ENCODE measurements at places on chromosomes 16 and 17.
A peak's percentile ranks its signal among the peaks of the same experiment; 100 is the strongest.

GRCh38 chr16:55055262-55055661 lies 124.6 kb downstream of the IRX5 start:
- no peak for DNase-seq

- no peak for DNase-seq
These were observed 444.3 kb downstream of the KCNJ2 start for GRCh38 chr17:70613681-70614080.

GRCh38 chr16:8923199-8923598 lies 40.5 kb downstream of the USP7 start:
- no peak for DNase-seq

- DNase-seq = no peak
These were observed 809 bp downstream of the PIRT start for GRCh38 chr17:10836966-10837590.

DNA sequence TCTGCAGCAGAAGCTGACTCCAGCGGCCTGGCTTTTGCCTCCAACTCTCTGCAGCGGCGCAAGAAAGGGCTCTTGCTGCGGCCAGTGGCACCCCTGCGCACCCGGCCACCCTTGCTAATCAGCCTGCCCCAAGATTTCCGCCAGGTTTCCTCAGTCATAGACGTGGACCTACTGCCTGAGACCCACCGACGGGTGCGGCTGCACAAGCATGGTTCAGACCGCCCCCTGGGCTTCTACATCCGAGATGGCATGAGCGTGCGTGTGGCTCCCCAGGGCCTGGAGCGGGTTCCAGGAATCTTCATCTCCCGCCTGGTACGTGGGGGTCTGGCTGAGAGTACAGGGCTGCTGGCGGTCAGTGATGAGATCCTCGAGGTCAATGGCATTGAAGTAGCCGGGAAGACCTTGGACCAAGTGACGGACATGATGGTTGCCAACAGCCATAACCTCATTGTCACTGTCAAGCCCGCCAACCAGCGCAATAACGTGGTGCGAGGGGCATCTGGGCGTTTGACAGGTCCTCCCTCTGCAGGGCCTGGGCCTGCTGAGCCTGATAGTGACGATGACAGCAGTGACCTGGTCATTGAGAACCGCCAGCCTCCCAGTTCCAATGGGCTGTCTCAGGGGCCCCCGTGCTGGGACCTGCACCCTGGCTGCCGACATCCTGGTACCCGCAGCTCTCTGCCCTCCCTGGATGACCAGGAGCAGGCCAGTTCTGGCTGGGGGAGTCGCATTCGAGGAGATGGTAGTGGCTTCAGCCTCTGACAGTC lies 1.3 kb downstream of the PARD6A start:
- no peak for DNase-seq

DNA sequence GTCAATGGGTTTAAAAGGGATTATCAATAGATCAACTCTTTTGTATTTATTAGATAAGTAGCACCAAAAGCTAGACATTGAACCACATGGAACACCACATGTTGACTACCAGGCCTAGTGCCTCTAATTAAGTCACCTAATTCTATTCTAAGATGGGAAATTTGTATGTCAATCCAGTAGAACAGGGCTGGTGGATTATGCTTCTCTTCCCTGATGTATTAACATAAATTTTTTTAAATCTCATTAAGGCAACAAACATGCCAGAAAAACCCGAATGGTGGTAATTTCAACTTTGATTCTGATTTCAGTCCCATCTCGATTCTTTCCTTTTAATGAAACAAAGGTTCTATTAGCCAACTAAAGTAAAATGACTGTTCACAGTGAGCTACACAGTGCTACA lies 92.6 kb downstream of the KANSL1 start:
- no peak for DNase-seq

DNA sequence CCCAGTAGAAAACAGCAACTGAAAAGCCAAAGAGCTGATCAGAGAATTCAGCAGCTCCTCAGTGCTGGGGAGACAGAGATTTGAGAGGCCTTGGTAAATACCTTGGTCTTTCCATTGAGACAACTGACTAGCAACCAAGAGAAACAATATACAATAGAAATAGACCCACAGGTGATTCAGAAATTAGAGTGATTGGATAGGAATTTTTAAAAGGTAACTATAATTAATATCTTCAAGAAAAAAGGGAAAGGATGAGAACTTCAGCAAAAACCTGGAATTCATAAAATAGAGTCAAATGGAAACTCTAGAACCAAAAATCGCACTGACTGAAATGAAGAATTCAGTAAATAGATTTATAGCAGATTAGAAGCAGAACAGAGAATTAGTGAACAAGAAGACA lies 32.5 kb upstream of the ITGAX start:
- no peak for DNase-seq

- no peak for DNase-seq
These were observed 87.0 kb downstream of the HELZ start for GRCh38 chr17:67157732-67158639.

DNA sequence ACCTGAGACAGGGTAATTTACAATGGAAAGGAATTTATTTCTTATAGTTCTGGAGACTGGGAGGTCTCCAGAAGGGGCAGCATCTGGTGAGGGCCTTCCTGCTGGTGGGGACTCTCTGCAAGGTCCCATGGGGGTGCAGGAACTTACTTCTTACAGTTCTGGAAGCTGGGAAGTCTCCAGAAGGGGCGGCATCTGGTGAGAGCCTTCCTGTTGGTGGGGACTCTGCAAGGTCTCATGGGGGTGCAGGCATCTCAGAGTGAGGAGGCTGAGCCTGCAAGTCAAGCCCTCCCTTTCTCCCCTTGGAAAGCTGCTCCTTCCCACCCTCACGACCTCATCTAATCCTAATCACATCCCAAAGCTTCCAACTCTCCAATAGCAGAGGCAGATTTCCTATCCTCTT lies 157.4 kb downstream of the FOXL1 start:
- no peak for DNase-seq

- DNase-seq = no peak
These were observed 2.0 kb downstream of the TP53I13 start for GRCh38 chr17:29570521-29570920.

DNA sequence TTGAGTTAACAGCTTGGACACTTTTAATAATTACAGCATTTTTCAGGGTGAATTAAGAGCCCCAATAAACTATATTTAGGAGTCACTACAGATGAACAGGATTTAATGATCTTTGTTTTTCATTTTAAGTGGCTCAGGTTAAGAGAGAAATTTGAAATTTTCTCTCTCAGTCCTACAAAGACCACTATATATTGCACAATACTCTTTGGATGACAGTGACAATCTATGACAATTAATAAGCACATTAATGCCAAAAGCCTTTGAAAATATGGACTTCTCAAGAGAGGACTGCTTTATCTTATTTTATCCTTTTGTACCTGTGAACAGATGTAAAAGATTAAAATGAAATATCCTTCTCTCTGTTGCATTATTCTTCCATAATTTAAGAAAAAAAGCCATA lies 151.1 kb upstream of the IRX5 start:
- DNase-seq = no peak

DNA sequence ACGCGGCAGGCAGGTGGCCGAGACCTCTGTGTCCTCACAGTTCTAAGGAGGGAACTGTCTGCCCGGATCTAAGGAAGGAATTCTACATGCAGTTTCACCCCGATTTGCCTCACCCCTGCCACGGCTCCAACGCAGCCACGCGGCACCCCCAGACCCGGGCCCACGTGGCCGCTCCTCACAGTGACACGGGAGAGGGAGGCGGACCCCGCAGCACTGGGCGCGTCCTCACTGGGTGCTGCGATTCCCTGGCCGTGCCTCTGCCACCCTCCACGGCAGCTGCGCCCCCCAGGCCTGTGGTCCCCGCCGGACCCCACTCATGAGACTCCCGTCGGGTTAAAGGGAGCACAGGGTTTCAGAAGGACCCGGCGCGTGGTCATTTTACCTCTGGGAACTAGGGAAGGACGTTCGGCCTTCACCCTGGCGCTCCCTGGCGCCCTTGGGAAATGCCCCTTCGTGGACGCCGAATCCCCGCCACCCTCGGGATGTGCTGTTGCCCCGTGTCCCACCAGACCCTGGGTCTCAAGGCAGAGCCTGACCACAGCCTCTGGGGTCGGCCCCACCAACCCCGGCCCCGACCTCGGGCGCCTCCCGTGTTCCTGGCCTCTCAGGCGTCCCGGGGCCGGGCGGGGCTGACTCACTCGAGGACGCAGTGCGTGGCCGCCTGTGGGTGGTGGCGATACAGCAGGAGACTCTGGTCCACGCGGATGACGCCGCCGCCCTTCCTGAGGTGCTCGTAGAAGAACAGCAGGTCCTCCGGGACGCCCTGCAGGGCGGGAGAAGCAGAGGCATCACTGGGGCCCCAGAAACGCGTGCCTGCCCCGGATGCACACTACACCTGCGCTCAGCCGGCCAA lies 118.8 kb upstream of the METRNL start:
- no peak for DNase-seq

DNA sequence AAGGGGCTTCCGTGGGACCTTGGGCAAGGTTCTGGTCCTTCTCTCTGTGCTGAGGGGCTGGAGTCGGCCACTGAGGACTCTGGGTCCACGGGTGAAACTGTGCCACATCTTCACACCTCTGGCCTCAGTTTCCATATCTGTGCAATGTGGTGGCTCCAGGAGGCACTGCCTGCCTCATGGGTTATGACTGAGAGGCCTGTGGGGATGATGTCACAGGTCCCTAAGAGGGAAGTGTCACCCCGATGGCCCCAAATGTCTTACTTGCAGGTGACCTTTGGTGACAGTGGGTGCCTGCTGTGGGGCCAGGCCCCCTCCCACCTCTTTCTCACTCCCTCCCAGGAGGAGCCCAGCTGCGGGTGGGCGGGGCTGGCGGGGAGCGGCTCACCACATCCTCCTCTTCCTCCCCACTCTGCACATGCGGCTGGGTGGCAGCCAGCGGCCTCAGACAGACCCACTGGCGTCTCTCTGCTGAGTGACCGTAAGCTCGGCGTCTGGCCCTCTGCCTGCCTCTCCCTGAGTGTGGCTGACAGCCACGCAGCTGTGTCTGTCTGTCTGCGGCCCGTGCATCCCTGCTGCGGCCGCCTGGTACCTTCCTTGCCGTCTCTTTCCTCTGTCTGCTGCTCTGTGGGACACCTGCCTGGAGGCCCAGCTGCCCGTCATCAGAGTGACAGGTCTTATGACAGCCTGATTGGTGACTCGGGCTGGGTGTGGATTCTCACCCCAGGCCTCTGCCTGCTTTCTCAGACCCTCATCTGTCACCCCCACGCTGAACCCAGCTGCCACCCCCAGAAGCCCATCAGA lies at the start of gene IL21R:
TSS of gene IL21R (plus strand) at position 407 of the 801 bp plus-strand sequence. CDS start 27,898 bp downstream, outside the sequence.
- peak; percentile 81 for DNase-seq

DNA sequence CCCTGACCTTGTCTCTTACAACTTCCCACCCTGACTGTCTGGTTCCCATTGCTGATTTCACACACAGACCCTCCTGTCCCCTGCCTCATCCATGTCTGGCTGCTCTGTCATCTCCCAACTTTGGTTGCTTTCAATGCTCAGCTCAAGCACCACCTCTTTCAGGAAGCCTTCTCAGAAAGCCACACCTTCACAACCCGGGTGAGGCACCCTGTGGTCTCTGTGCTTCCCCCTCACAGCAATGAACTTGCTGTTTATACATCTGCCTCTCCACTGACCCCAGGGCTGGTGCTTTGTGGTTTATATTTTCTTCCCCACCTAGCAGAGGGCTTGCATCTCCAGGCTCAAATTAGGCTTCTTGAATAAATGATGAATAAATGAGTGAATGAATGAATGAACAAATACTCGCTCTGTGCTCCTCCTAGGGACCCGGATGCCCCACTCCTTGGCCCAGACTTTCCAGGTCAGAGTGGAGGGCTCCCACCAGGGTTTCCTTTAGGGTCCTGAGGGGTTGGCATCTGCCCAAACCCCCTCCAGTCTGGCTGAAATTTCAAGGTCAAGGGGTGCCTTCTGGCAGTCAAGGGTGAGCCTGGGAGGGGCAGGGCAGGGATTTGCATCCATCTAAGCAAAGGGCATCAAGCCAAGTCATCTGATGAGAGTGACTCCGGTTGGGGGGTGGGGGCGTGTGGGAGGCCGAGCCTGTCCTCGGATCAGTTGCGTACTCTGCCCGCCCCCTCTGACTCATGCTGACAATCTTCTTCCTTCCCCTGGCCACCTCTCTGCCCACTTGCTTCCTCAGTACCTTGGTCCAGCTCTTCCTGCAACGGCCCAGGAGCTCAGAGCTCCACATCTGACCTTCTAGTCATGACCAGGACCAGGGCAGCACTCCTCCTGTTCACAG lies at the start of gene ITGAX:
TSS of gene ITGAX (plus strand) at position 783 of the 898 bp plus-strand sequence. CDS start at position 862, 79 bp downstream.
- DNase-seq = no peak

DNA sequence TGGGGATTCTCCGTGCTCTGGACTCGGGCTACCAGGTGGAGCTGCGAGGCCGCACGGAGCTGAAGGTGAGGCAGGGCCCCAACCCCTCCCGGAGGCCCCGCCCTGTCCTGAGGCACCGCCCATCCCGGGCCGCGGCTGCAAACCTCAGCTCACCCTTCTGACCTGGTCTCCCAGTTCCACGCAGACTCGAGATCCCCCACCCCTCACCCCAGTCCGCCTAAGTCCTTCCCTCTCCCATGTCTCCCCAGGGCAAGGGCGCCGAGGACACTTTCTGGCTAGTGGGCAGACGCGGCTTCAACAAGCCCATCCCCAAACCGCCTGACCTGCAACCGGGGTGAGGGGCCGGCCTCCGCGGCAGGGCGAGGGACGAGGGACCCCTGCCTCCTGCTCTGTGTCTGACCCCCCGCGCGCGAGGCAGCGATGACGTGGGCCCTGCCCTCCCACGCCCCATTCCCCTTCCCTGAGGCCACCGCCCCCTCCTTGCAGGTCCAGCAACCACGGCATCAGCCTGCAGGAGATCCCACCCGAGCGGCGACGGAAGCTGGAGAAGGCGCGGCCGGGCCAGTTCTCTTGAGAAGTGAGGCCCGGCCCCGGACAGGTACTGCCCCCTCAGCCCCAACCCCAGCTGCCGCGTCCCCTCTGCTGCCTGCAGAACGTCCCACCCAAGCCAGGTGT lies 13.7 kb downstream of the GUCY2D start:
- DNase-seq = no peak

DNA sequence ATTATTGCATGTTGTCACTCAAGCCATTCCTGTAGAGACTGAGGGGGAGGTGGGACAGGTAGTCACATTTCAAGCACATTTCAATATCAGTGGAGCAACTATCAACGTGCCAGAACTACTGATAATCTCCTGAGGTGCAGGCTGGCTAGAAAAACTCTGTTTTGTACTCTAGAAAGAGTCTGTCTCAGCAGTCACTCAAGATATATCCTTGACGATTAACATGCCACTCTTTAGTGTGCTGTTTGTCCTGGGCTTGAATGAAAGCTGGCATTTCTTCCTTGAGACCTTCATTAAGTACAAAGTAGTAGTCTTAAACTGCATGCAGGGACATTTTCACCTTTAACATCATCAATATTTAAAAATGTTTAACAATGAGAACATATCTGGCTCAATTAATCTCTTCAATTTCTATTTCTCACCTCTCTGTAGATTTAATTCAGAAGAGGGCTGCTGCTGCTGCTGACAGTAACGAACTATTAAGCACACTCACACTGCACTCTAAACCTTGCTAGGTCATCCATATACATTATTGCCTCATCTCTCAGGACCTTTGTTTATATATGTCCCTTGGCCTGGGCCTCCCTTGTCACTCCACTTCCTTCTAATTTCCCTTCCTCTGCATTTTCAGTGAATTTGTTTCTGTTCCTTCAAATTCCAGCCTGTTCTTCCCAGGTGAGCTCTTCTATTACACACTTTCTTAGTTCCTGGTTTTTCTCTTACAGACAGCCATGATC lies 412.0 kb downstream of the HAPSTR1 start:
- no peak for DNase-seq

- no peak for DNase-seq
These were observed 39.0 kb upstream of the SEC14L1 start for GRCh38 chr17:77101521-77102410.

All from T follicular helper cell (primary cell).